ENCODE measurements at places on chromosomes 3 and 15. TPM values are rescaled to one million over a fixed set of nuclear protein-coding genes. Genes with fewer than 3 reads are reported as not detected.

The ALDH1A2 gene
- total RNA-seq = not detected

GRCh38 chr3:164460851-164461250 lies 617.4 kb downstream of the SI start:
- H3K27ac ChIP-seq = no peak overlapping the region
- no peak overlapping the region for H3K4me3 ChIP-seq
- no peaks in the 10 kb centered on the region for H3K36me3 ChIP-seq

The AKAP13 gene
- total RNA-seq = 79.4 TPM

DNA sequence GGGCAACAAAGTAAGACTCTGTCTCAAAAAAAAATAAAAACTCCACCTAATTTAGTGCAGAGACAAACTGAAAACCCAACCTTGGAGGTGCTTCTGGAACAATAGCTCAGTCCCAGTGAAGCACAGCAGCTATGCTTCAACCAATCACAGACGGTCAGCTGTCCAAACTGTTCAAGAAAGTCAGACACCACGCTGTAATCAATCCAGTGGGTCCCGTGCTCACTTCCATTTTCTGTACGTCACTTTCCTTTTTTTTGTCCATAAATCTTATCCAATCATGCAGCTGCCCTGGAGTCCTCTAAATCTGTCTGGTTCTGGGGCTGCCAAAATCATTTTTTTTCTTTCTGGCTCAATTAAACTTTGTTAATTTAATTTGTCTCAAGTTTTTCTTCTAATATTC lies 93.6 kb upstream of the FAM174B start:
- no peaks in the 10 kb centered on the region for H3K27me3 ChIP-seq
- no peak overlapping the region for H3K4me3 ChIP-seq
- H3K4me1 ChIP-seq = no peaks in the 10 kb centered on the region
- no peaks in the 10 kb centered on the region for H3K36me3 ChIP-seq
- no peak for DNase-seq

GRCh38 chr15:61083081-61083787 lies 145.9 kb downstream of the RORA start:
- no peaks in the 10 kb centered on the region for H3K36me3 ChIP-seq
- no peak for DNase-seq

The SCN11A gene
- total RNA-seq = 0.05 TPM

DNA sequence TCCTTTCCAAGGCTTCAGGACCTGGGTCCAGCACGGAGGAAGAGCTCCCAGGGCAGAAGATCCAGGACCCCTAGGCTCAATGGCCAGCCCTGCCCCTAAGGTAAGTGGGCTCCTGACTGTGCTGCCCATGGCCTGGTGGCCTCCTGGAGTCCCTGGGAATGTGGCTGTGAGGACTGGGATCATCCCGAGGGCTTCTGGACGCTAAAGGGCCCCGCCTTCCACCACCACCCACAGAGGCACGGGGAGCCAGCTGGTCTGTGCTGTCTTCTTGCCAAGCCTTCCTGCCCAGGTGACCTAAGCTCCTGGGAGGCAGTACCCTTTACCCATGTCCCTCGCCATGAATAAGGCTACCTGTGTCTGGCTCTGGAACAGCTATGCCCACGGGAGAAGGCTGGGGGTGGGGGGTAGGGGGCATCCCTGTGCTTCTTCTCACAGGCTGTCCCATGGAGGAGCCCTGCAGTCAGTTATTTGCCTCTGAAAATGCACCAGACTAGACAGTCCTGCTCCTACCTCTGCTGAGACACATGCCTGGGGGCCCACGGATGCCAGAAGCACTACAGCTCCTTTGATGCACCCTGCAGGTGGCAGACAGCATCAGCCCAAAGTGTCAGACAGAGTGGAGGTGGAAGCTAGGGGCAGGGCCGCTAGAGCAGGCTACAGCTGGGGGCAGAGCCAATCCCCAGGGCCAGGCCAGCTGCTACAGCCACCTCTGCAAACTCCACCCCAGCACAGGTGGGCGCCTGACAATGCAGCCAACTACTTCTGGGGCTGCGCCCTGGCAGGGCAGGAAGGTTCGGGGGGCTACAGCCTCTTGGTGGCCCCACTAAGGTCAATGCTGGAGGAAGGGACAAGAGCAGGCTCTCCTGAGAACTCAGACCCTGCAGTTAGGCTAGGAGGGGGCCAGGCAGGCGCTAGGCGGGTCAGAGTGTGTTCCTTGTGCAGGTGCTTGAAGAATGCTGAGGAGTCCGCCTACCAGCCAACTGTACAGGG lies 90.9 kb downstream of the SEC22A start:
- H3K27me3 ChIP-seq = no peaks in the 10 kb centered on the region
- H3K4me3 ChIP-seq = no peak overlapping the region
- no peak overlapping the region for H3K27ac ChIP-seq
- DNase-seq = no peak
- no peaks in the 10 kb centered on the region for H3K36me3 ChIP-seq

GRCh38 chr3:50562861-50563260 lies 4.7 kb downstream of the C3orf18 start:
- no peak for DNase-seq
- no peaks in the 10 kb centered on the region for H3K27me3 ChIP-seq
- H3K4me1 ChIP-seq = peaks cover 8% of the 10 kb centered on the region
- H3K36me3 ChIP-seq = peaks cover 1% of the 10 kb centered on the region
- no peak overlapping the region for H3K27ac ChIP-seq
- no peak overlapping the region for H3K4me3 ChIP-seq

- peaks cover 7% of the 10 kb centered on the region for H3K4me1 ChIP-seq
- peak; percentile 62 for DNase-seq
- no peaks in the 10 kb centered on the region for H3K27me3 ChIP-seq
- no peak overlapping the region for H3K4me3 ChIP-seq
- H3K36me3 ChIP-seq = no peaks in the 10 kb centered on the region
These were observed 37.5 kb upstream of the IQSEC1 start for GRCh38 chr3:13110678-13111116.

The PCNP gene
- 261 TPM for total RNA-seq

DNA sequence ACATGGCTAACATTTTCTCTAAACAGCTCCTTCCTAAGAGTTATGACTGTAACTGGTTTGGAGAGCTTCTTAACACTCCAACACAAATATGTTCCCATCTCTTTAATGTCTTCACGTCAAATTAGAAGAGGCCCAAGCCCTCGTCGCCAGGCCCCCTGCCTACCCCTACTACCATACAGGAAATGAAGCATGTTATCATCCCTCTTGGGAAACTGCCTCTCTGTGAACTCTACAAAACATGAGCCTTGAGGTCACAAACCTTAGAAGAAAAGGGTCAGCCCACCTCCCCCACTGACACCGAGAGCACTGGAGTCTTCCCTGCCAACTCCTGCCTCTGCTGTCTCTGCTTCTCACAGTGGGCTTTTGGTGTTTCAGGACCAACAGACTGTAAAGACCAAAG lies 243.1 kb upstream of the STT3B start:
- H3K4me3 ChIP-seq = no peak overlapping the region
- H3K27ac ChIP-seq = no peak overlapping the region
- H3K27me3 ChIP-seq = no peaks in the 10 kb centered on the region

DNA sequence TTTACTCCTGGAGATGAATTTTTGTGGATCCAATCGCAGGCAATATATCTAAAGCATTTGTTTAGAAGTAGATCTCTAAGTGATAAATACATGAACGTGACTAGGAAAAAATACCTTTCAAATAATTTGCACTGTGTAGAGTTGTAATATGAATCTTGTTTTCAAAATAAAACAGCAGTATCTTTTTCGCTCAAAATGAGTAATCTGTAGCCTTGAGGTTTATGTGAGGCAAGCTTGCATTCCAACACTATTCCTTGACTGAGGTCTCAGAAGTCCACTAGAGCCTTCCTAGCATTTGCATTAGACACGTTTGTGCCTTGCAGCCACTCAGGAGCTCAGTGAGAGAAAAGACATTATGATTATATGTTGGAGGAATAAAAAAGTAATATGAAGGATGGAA lies 138.3 kb upstream of the ROBO1 start:
- no peaks in the 10 kb centered on the region for H3K36me3 ChIP-seq
- no peak for DNase-seq
- H3K27ac ChIP-seq = no peak overlapping the region
- no peaks in the 10 kb centered on the region for H3K4me1 ChIP-seq
- no peak overlapping the region for H3K4me3 ChIP-seq
- no peaks in the 10 kb centered on the region for H3K27me3 ChIP-seq

The THSD4 gene
- not detected for total RNA-seq

GRCh38 chr3:102016417-102016816 lies 167.1 kb downstream of the NFKBIZ start:
- H3K27me3 ChIP-seq = no peaks in the 10 kb centered on the region
- H3K4me1 ChIP-seq = peaks cover 31% of the 10 kb centered on the region
- no peak for DNase-seq
- peaks cover 1% of the 10 kb centered on the region for H3K36me3 ChIP-seq

The TRIP4 gene
- total RNA-seq = 14.5 TPM

The CAND2 gene
- 2.7 TPM for total RNA-seq

GRCh38 chr15:75237316-75237982 lies 20.7 kb upstream of the GOLGA6C start:
- peaks cover 2% of the 10 kb centered on the region for H3K4me1 ChIP-seq
- H3K36me3 ChIP-seq = no peaks in the 10 kb centered on the region
- H3K4me3 ChIP-seq = no peak overlapping the region
- no peak overlapping the region for H3K27ac ChIP-seq
- peaks cover 16% of the 10 kb centered on the region for H3K27me3 ChIP-seq

GRCh38 chr3:194046531-194046930 lies 89.4 kb upstream of the HES1 start:
- H3K4me1 ChIP-seq = peaks cover 4% of the 10 kb centered on the region
- no peaks in the 10 kb centered on the region for H3K36me3 ChIP-seq
- H3K27ac ChIP-seq = no peak overlapping the region

The SLC24A5 gene
- not detected for total RNA-seq

The CGNL1 gene
- not detected for total RNA-seq

The INSYN1 gene
- not detected for total RNA-seq

The CHCHD4 gene
- 16.2 TPM for total RNA-seq

GRCh38 chr3:143134471-143134870 lies 14.9 kb downstream of the CHST2 start:
- no peak overlapping the region for H3K4me3 ChIP-seq
- no peaks in the 10 kb centered on the region for H3K27me3 ChIP-seq
- no peak overlapping the region for H3K27ac ChIP-seq
- H3K36me3 ChIP-seq = no peaks in the 10 kb centered on the region
- DNase-seq = no peak

- H3K4me3 ChIP-seq = no peak overlapping the region
- H3K4me1 ChIP-seq = no peaks in the 10 kb centered on the region
- no peak overlapping the region for H3K27ac ChIP-seq
- H3K36me3 ChIP-seq = no peaks in the 10 kb centered on the region
- no peak for DNase-seq
These were observed 103.4 kb upstream of the SELENOK start for GRCh38 chr3:53994986-53995603.

DNA sequence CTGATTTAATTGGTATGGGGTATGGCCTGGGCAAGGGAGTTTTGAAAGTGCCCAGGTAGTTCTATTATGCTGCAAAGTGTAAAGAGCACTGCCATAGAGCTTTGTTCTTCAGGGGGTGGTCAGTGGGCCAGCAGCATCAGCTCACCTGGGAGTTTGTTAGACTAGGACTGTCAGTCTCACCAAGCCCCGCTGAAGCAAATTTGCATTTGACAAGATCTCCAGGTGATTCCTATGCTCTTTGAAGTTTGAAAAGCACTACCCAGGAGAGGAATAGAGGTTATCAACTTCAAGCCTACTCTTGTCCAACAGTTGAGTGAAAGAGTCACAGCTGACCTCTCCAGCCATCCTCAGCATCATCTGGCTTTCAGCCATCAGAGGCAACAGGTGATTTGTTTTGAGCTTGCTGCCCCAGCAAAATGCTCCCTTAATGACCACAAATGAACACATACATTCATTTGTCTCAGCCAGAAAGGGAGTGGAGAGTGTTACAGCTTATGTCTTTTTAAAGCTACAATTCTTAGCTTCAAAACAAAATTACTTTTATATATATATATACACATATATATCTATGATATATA lies 8.0 kb downstream of the ZSCAN2 start:
- H3K27me3 ChIP-seq = no peaks in the 10 kb centered on the region
- peaks cover 17% of the 10 kb centered on the region for H3K36me3 ChIP-seq
- H3K27ac ChIP-seq = no peak overlapping the region
- peaks cover 32% of the 10 kb centered on the region for H3K4me1 ChIP-seq

DNA sequence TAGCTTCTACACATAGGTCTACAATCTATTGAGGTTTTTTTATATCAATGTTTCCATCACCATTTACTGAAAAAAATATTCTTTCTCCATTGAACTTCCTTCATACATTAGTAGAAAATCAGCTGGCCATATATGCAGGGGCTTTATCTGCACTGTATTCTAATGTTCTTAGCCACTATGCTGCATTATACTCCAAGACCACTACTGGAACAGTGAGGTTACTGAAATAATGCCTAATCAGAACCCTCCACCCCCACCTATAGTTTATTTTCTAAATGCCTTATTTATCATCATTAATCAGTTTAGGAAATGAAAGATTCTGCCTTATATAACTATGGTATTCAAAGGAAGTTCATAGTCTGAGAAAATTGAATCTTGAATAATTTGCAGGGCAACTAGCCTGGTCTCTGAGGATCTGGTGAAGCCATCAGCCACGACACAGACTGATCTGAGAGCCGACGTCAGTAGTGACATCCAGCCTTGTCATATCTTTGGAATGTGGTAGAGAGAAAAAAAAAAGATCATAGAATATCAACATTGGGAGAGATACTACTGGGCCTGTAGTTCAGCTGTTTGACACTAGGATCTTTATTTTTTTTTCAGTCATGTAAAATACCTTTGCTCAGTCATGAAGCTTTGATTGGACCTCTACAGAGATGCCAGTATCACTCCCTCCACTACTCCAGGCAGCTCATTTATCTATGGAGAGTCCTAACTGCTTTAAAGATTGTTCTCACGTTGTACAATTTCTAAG lies 66.6 kb downstream of the P3H2 start:
- H3K4me1 ChIP-seq = no peaks in the 10 kb centered on the region
- no peak overlapping the region for H3K4me3 ChIP-seq
- H3K27ac ChIP-seq = no peak overlapping the region
- H3K36me3 ChIP-seq = no peaks in the 10 kb centered on the region
- DNase-seq = no peak
